Hematopoietic multipotent progenitor cell treated with erythropoietin and hydrocortisone succinate and interleukin-3 and kit ligand, for 4 days (in vitro differentiated cells): ENCODE measurements at places on chromosomes 11 and 22.

GRCh38 chr22:11605468-11605981, 3922.5 kb upstream of the OR11H1 start:
- no peak for DNase-seq

DNA sequence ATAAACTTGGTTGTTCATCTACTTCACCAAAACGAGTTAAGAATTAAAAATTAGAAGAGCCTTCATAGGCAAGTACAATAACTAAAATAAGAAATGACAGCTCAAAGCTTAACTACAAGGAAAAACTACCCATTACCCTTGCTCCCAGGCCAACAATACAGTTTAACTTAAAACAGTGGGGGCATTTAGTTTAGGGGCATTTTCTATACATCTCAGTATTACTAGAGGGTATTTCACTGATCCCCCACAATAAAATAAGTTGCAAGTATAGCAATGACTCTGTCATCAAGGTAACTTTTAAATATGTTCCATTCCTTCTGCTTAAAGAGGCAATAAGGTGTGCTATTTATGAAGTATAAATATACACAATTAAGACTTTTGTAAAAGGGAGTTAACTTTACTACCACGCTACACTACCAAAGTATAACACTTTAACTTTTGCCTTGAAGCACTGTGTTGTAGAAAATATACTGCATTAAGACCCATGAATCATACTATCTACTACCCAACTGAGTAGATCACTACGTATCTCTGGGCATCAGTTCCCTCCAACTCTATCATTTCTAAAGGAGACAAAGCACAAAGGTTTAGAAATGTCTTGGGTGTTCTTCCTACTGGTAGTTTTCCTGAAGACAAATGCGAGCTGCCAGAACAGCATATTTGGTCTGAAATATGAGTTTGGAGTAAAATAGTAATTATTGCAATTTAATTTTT, 29.8 kb downstream of the CHORDC1 start:
- no peak for DNase-seq

- no peak for DNase-seq
Observed at GRCh38 chr11:13256216-13256615, 21.4 kb upstream of the BMAL1 start.

- peak; percentile 41 for DNase-seq
Observed at GRCh38 chr11:32435942-32436750, 807 bp upstream of the WT1 start.

DNA sequence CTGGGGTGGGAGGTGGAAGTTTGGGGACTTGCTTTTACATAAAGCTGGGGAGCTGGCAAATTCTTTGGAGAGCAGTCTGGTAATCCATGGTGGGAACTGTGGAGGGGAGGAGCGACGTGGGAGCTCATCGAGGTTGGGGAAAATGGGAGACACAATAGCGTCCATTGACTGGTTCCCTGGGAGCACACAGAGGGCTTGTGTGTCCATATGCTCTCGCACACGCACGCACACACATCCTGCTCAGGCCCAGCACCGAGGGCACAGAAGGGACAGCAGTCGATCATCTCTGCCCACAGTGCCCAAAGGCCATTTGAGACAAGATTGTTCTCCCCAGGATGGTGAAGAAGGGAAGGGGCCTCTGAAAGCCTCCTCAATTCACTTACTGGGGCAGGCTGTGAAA, 53.7 kb downstream of the FBXO7 start:
- DNase-seq, result no peak

GRCh38 chr11:33722590-33723234, 13.5 kb downstream of the CD59 start:
- peak; percentile 62 for DNase-seq

DNA sequence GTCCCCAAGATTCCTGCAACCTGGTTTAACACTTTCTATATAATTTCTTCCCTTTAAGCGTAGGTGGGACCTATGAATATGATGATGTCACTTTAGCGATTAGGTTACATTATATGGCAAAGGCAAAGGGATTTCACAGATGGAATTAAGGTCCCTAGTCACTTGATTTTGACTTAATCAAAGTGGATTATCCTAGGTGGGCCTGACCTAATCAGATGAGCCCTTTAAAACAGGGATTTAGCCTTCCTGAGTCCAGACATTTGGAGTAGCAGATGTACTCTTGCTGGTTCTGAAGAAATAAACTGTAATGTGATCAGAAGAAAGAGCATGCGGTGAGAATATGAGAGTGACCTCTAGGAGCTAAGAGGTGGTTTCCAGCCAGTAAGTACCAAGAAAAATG, 67.8 kb upstream of the LIN7C start:
- DNase-seq, result no peak

GRCh38 chr11:65919573-65920371, 546 bp downstream of the DRAP1 start:
- peak; percentile 71 for DNase-seq

DNA sequence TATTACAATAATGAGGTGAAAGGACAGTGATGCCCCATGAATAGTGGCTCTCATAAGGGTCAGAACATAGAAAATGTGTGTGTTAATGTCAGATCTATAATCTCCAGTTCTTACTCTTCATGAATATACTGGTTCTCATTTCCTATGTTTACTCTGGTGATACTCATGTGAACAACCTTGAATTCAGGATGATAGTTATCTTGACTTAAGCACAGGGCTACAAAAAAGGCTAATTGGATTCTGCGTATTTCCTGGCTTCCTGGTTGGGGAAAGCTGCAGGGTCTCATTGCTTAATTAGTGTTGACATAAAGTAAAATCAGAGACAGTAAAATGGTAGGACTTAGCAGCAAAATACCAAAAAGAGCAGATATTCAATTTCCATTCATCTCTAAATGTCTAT, 1316.8 kb upstream of the RAG2 start:
- no peak for DNase-seq

DNA sequence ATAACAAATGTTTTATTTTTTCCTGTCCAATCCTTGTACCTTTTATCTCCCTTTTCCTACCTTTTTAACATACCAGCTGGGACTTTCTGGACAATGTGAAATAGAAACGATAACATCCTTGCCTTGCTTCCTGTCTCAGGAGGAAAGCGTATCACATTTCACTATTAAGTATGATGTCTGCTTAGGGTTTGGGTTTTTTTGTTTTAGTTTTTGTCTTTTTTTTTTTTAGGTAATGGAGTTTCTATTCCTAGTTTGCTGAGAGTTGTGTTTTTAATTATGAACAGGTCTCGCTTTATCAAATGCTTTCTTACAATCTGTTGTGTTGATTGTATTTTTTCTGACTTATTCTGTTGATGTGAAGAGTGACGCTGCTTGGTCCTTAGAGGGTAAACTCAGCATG, 64.2 kb upstream of the KCNQ1OT1 start:
- DNase-seq, result no peak

GRCh38 chr11:12540075-12540680, 134.0 kb upstream of the TEAD1 start:
- no peak for DNase-seq

DNA sequence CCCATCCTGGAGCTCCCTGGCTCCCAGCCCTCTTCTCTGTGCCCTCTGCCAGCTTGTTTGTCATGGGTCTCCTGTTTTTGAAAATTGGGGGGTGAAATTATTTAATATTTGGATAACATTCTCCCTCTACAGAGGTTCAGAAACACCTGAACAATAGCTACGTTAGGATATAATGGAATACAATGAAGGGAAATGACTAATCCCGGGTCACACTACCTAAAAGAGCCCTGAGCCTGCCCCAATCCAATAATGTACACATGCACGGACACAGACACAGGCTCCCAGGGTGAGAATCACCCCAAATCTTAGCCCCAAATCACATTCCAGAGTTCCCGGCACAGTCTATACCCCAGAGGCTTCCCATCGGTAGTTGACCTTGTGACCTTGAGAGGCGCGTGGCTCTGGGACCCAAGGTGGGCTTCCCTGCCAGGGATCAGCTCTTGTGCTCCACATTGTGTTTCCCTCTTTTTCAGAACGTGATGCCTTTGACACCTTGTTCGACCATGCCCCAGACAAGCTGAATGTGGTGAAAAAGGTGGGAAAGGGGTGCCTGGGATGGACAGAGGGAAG, 135.5 kb downstream of the PARVA start:
- DNase-seq, result no peak

DNA sequence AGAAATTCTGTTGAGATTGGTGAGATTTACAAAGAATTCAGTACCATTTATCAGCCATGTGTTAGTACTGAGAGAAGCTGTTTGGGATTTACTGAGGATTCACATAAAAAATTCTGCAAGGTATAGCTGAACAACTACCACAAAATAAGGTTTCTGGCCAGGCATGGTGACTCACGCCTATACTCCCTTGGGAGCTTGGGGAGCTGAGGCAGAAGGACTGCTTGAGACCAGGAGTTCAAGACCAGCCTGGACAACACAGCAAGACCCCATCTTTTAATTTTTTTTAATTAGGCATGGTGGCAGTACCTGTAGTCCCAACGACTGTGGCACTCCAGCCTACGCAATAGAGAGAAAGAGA, 86.7 kb downstream of the SIK3 start:
- DNase-seq, result no peak

DNA sequence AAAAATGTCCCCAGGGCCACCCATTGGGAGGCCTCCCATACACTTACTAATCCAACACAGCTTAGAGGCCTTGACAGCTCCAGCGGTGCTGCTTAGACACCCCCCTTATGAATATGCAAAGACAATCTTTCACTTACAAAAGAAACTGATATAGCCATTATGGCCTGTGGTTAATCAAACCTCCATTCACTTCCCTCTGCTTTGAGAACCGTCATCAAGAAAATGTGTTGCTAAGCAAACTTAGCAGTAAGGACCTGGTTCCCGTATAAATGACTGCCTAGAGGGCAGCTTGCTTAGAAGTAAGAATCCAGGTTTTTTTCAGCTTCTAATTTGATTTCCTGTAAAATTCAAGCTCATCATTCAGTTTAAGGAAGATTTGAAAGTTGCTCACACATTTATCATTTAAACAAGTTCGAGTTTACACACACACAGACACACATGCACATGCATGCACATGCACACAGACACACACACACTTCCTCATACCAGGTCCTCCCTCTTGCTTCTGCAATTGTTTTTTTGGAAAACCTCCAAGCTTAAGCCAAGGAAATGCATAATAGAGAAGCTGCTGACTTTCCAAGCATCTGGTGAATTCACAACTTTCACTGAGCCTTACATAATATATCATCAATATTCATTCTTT, 137.7 kb upstream of the BLID start:
- DNase-seq, result peak; percentile 65

DNA sequence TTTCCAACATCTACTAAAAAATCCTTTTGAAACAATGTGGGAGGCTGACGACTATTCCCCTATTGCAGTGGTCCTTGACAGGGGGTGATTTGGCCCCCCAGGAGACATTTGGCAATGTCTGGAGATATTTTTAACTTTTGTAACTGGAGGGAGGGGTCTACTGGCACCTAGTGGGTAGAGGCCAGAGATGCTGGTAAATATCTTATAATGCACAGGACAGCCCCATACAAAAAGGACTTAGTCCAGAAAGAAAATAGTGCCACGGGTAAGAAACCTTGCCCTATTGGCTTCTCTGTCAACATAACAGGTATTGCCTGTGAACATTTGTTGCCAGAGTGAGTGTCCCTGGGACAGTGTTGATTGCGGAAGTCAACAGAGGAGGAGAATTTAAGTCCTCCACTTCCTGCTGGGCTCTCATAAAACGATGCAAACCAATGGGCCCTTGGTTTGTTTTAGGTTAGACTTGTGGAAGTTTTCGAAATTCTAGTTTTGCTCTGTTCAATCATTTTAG, 101.6 kb downstream of the MAML2 start:
- no peak for DNase-seq

GRCh38 chr11:99537681-99538080, 516.9 kb downstream of the CNTN5 start:
- DNase-seq, result no peak

DNA sequence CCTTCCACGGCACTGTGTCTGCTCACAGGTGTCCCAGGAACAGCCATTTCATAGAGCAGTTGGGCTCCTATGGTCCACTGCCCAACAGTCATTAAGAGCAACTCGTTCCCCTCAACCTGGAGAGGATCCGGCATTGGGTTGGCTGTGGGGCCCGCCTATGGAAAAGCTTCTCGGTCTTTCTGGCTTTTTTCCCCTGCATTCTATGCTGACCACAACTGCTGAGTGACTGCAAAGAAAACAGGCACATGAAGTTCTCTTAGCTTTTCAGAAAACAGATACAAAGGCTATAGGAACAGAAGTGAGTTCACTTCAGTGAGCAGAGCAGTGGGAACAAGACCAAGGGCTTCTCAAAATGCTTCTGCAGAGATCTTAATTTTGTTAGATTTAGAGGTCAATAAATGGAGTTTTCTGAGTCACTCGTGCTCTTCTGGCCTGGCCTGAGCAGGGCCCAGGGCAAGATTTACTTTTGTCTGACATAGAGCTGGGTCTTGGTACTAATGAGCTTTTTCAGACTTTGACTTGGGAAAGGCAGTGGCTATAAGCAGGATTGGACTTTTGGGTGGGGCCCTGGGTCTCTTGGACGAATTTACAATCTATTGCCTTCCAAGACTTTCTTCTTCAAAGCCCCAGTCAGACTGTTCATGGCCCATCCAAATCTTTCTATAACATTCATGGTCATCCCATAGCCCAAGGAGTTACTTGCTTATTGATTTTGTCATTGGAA, 13.6 kb upstream of the APOL5 start:
- DNase-seq, result no peak

DNA sequence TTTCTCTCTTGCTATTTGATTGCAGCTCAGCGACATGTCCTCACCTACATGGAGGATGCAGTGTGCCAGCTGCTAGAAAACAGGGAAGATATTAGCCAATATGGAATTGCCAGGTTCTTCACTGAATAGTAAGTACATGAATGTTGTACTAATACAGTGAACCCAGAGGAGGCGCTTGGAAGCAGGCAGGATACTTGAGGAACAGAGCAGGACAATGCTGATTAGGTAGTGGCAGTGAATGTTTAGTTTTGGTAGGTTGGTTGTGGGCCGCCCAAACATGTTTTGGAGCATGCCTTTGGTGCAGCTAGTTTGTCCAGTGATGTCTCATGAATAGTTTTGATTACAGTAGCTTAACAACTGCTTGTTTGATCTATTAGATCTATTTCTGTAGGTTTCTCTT, 50.6 kb downstream of the CSTPP1 start:
- DNase-seq, result no peak

DNA sequence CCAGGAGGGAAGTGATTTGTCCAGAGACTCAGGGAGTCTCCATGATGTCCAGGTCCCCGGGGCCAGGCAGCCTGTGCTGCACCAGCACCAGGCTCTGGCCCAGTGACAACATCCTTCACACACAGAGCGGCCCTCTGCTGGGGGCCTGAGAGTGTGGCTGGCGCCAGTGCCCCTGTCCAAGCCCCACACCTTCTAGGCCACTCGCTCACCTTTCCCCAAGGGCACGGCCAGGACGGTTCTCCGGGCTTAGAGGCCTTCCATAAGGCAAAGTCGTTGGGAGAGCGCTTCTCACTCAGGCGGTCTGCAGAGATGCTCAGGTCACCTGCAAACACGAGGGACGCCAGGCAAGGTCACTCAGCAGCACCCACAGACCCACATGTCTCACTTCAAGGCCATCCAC, 27.9 kb upstream of the NAP1L4 start:
- no peak for DNase-seq
